ENCODE measurements at places on chromosomes 12 and 14. TPM values are rescaled to one million over a fixed set of nuclear protein-coding genes. Genes with fewer than 3 reads are reported as not detected.

The MUCL1 gene
- total RNA-seq: not detected

The KSR2 gene
- 0.59 TPM for total RNA-seq

The RNASE8 gene
- not detected for total RNA-seq

The OR6C2 gene
- not detected for total RNA-seq

The RDH16 gene
- 0.15 TPM for total RNA-seq

The CCDC197 gene
- not detected for total RNA-seq

The SYCP3 gene
- total RNA-seq: not detected

The SLC6A15 gene
- total RNA-seq: 4.5 TPM

The RNF31 gene
- total RNA-seq: 30.7 TPM

The FAM181A gene
- total RNA-seq: not detected

The CLEC4E gene
- 0.09 TPM for total RNA-seq

The TSHR gene
- total RNA-seq: not detected

The BTG1 gene
- total RNA-seq: 69.1 TPM

The CLEC1B gene
- not detected for total RNA-seq

The TEDC1 gene
- total RNA-seq: 40.0 TPM
